ENCODE measurements at places on chromosomes 6 and 20.

DNA sequence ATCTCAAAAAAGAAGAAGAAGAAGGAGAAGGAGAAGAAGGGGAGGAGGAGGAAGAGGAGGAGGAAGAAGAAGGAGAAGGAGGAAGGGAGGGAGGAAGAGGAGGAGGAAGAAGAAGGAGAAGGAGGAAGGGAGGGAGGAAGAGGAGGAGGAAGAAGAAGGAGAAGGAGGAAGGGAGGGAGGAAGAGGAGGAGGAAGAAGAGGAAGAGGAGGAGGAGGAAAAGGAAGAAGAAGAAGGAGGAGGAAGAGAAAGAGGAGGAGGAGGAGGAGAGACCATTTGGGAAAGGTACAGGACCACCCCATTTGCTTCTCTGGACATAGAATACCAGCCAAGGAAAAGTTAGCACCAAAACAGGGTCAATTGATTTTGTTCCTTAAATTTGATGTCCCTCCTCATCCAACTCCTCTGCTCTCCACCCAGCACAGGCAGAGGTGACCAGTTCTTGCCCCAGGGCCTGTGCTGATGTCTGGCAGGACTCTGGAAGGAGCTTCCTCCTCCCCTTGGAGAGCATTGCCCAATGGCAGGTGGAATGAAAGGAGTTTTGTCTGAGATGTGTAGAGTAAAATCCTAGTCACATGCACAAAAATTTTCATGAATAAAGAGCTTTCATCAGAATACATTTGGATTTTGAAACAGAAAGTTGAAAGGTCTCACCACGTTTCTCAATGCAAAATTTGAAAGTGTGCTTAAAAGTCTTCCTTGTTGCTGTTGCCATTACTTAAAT, 182.9 kb downstream of the LY86 start:
- no peak for DNase-seq

- DNase-seq: no peak
Observed at GRCh38 chr20:19874040-19874727, 116.1 kb downstream of the RIN2 start.

DNA sequence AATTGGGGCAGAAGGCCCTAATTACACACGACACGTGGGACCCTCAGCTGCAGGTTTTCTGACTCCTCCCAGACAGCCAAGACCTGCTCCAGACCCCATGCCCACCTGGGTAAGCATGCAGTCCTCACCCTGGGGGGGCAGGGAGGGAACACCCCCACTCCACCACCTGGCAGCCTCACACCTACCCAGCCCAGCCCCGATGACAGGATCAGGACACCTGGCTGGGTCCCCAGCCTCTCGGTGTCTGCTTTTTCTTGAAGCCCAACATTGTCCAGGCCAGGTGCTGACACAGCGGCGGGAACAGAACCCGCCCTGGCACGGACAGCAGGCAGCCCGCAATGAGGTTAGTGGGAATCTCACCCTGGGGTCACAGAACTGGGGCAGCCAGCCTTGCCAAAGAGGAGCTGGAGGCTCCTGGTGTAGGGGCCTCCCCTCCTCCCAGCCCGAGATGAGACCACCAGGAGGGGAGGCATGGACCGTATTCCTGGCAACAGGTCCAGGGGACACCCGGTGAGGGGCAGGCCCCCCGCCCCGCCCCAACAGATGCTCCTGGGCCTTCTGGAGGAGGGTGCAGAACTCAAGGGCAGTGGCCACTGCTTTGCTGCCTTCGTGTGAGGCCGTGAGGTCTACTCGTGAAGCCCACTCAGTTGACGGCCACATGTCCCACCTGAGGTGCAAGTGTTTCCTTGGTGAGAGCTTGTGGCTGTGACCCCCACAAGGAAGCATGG, 103.8 kb downstream of the DLL1 start:
- no peak for DNase-seq

DNA sequence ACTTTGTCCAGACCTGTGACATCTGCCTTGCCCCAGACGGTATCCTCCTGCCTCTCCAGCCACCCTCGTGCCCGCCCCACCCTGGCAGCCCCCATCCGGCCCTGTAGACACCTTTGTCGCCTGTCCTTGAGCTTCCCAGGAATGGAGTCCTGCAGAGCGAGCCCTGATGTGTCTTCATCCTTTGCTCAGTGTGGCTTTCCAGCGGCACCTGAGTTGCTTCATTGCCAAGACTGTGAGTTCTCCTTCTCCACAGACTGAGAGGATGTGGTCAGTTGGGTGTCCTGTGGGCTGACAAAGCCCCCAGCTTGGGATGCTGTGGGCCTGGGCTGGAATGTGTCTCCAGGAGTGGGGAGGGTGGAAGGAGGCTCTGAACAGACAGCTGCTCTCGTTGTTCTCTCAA, 1.7 kb upstream of the CST4 start:
- no peak for DNase-seq

GRCh38 chr20:50049442-50050026, 63.4 kb downstream of the UBE2V1 start:
- DNase-seq: no peak

- DNase-seq: no peak
Observed at GRCh38 chr6:36622901-36623546, 28.9 kb downstream of the SRSF3 start.

- DNase-seq: peak; percentile 68
Observed at GRCh38 chr6:36616893-36617521, 22.8 kb downstream of the SRSF3 start.

DNA sequence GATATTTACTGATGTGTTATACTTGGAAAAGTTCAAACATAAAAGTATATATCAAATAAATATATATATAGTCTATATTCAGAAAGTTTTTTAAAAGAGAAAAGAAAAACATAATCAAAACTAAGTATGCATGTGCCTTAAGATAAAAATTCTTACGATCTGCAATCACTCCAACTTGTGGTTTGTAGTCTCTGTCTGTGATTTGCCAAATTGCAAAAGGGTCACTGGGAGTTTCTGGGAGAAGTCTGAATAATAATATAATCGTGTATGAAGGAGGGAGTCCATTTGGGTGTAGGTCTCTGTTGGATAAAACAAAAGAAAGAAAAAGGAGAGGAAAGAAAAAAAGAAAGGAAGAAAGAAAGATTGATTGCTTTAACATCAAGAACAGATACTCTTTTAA, 92.4 kb downstream of the COL12A1 start:
- no peak for DNase-seq

Measured in GM23248 (cell line).